ENCODE measurements at places on chromosomes 7 and 10. TPM values are rescaled to one million over a fixed set of nuclear protein-coding genes. Genes with fewer than 3 reads are reported as not detected.

The ASB10 gene
- total RNA-seq, result not detected

The UPK3BL2 gene
- total RNA-seq, result 3.8 TPM

The SPDYE18 gene
- not detected for total RNA-seq

The TEX47 gene
- not detected for total RNA-seq

The STOX1 gene
- total RNA-seq, result 0.87 TPM

The EEF1AKMT2 gene
- 17.2 TPM for total RNA-seq

The CPEB3 gene
- total RNA-seq, result 0.37 TPM

The FAM25G gene
- total RNA-seq, result not detected

The PLPP4 gene
- total RNA-seq, result not detected

All from A549 treated with CORT108297 at 1 μM for 4 hours (cell line).